Activated naive CD8-positive, alpha-beta T cell treated with anti-CD3 and anti-CD28 coated beads for 36 hours (primary cell): ENCODE measurements at places on chromosomes 7 and 10. TPM values are rescaled to one million over a fixed set of nuclear protein-coding genes. Genes with fewer than 3 reads are reported as not detected.

GRCh38 chr7:45102785-45103712 lies 8.4 kb downstream of the TBRG4 start:
- no peak for DNase-seq
- H3K4me3 ChIP-seq, result no peak overlapping the region
- no peaks in the 10 kb centered on the region for H3K27me3 ChIP-seq
- H3K4me1 ChIP-seq, result peaks cover 19% of the 10 kb centered on the region
- H3K27ac ChIP-seq, result no peak overlapping the region

GRCh38 chr7:97639036-97639435 lies 92.8 kb upstream of the TAC1 start:
- no peaks in the 10 kb centered on the region for H3K4me1 ChIP-seq
- no peaks in the 10 kb centered on the region for H3K27me3 ChIP-seq
- DNase-seq, result no peak

DNA sequence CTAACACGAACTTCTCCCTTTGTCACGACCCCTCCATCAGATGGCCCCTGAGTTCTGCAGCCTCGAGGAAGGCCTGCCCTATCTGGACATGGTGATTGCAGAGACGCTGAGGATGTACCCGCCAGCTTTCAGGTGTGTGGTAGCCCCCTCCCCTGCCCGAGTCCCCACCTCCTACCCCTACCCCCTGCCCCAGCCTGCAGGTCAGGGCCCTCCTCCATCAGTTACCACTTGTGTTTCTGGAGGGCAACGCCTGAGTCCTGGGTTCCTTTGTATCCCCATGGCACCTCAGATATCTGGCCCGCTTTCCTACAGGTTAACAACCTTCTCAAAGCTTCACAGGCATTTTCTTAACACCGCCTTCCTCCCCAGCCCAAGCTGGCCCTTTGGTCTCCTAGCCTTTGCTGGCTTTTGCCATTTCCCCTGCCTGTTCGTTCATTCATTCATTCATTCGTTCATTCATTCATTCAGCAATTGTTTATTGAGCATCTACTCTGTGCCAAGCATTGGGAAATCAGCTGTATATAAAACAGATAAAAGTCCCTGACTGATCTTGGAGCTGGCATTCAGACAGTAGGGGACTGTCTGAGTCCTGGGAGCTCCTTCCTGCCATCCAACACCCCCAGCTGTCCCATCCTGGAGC lies 55.6 kb downstream of the PARP12 start:
- DNase-seq, result no peak
- no peak overlapping the region for H3K4me3 ChIP-seq
- H3K36me3 ChIP-seq, result no peaks in the 10 kb centered on the region
- no peak overlapping the region for H3K27ac ChIP-seq
- H3K27me3 ChIP-seq, result no peaks in the 10 kb centered on the region

- peaks cover 49% of the 10 kb centered on the region for H3K27me3 ChIP-seq
- H3K4me1 ChIP-seq, result no peaks in the 10 kb centered on the region
- H3K27ac ChIP-seq, result no peak overlapping the region
- DNase-seq, result no peak
Observed at GRCh38 chr7:19145434-19146115, 354 bp upstream of the FERD3L start.

- no peak overlapping the region for H3K4me3 ChIP-seq
- H3K27me3 ChIP-seq, result no peaks in the 10 kb centered on the region
- H3K4me1 ChIP-seq, result peaks cover 62% of the 10 kb centered on the region
- no peak overlapping the region for H3K27ac ChIP-seq
Observed at GRCh38 chr10:28328346-28328745, 25.5 kb upstream of the MPP7 start.

The MEOX2 gene
- total RNA-seq, result not detected

DNA sequence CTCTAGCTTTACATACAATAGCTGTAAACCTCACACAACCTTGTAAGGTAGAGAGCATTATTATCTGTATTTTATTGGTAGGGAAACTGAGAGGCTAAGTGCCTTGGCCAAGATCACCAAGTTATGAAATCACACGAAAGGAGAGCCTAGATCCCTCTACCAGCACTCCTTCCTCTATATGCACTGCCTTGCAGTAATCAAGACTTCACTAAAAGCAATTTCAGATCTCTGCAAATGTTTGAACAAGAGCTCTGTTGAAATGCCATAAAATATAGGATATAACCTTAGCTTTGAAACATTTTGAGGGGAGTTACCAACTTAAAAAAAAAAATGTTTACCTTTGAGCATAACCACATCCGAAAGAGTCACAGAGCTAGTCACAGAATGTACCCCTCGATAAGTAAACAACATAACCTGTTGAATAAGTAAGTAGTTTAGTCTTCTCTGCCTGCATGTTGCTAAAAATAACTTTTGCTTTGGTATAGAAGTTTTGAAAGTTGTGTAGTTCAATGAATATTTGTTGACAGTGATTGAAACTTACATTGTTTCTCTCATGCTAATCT lies 709.4 kb downstream of the AUTS2 start:
- H3K36me3 ChIP-seq, result no peaks in the 10 kb centered on the region
- H3K4me1 ChIP-seq, result peaks cover 14% of the 10 kb centered on the region
- DNase-seq, result no peak
- no peaks in the 10 kb centered on the region for H3K27me3 ChIP-seq
- no peak overlapping the region for H3K27ac ChIP-seq

GRCh38 chr10:11898372-11899066 lies 75.4 kb downstream of the PROSER2 start:
- H3K27me3 ChIP-seq, result no peaks in the 10 kb centered on the region
- H3K27ac ChIP-seq, result no peak overlapping the region
- no peaks in the 10 kb centered on the region for H3K4me1 ChIP-seq
- no peaks in the 10 kb centered on the region for H3K36me3 ChIP-seq

- no peak within 1 kb of the TSS for H3K4me3 ChIP-seq
- H3K27me3 ChIP-seq, result no peaks in the 10 kb centered on the region
- no peak for DNase-seq
- H3K36me3 ChIP-seq, result no peaks in the 10 kb centered on the region
Observed at GRCh38 chr10:69416695-69417094, at the start of gene TACR2. TSS of gene TACR2 (minus strand) at chr10:69416918. CDS start at chr10:69416323, 595 bp downstream.

DNA sequence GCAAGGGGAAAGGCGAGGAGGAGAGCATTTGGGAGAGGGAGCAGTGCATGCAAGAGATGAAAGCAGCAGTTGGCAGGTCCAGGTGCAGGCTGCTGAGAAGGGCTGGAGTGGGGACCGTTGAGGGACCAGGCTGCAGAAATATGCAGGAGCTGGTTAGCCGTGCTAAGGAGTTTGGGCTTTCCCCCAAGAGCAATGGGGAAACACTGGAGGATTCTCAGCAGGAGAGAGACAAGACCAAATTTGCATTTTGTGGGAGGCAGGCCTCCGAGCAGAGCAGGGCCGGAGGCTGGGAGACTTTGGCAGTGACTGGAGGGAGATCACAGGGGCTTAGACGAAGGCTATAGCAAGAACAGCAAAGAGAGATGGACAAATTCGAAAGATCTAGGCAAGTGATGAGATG lies 11.8 kb downstream of the BTBD16 start:
- DNase-seq, result no peak
- no peak overlapping the region for H3K4me3 ChIP-seq
- H3K36me3 ChIP-seq, result no peaks in the 10 kb centered on the region
- H3K27me3 ChIP-seq, result peaks cover 30% of the 10 kb centered on the region
- no peaks in the 10 kb centered on the region for H3K4me1 ChIP-seq

The AGR3 gene
- not detected for total RNA-seq

DNA sequence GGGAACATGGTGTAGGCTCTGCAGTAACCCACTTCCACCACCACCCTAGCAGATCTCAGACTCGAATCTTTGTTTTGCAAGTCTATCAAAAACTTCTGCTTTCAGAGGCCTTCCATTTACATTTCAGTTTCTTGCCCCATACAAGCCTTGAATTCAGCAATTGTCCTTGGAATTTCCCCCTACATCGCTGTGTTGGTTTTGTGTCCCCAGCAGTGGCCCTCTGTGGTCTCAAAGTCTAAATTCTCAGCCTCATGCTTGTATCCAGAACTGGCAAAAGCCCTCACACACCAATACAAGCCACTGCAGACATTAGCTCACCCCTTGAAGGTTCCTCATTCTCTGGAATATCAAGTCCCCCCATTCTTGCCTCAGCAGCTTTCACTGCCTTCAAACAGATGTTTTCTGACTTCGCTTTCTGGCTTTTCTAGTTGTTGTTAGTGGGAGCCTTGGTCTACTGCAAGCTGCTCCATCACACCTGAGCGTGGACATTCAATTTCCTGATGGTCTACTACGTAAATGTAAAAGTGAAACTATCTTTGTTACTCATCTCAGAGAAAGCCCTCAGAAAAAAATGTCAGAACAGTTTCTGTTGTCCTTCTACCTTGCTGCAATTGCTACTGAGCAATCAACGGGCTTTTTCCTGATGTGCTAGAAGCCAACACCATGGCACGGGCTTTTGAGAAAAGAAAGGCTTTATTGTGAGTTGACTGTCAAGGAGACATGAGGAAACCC lies 1.8 kb upstream of the NUB1 start:
- peak overlapping the region; percentile 92 for H3K27ac ChIP-seq
- H3K36me3 ChIP-seq, result peaks cover 18% of the 10 kb centered on the region

- peaks cover 6% of the 10 kb centered on the region for H3K36me3 ChIP-seq
- H3K27me3 ChIP-seq, result peaks cover 16% of the 10 kb centered on the region
- peak overlapping the region; percentile 81 for H3K27ac ChIP-seq
- DNase-seq, result peak; percentile 35
- H3K4me3 ChIP-seq, result peak overlapping the region; percentile 90
Observed at GRCh38 chr10:22002591-22003176, 846 bp downstream of the DNAJC1 start.

- peaks cover 55% of the 10 kb centered on the region for H3K27me3 ChIP-seq
- H3K4me3 ChIP-seq, result peak overlapping the region; percentile 65
- H3K36me3 ChIP-seq, result no peaks in the 10 kb centered on the region
Observed at GRCh38 chr10:117004227-117005025, 561 bp downstream of the SHTN1 start.

DNA sequence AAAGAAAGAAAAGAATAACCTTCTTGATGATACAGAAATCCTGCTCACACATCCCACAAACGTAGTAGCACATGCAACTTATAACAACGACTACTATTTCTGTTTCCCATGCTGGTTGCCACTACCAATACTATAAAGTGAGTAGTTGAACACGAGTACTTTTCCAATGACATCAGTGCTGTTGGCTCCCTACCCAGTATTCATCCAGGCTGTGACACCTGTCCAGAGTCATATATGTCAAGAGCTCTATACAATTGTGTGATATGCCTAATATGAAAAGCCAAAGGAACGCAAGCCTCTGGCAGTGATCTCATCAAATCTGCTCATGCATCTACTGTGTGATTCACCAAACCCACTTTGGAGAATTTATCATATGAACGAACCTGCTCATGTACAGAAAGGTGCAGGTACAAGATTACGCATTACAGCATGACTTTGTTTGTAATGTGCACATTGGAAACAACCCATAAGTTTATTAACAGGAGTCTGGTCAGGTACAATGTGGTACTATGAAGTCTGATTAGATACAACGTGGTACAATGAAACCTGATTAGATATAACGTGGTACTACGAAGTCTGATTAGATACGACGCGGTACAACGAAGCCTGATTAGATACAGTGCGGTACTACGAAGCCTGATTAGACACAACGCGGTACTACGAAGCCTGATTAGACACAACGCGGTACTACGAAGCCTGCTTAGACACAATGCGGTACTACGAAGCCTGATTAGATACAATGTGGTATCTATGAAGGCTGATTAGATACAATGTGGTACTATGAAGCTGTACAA lies 5.8 kb upstream of the ITIH5 start:
- no peak overlapping the region for H3K27ac ChIP-seq
- H3K4me1 ChIP-seq, result peaks cover 3% of the 10 kb centered on the region
- H3K27me3 ChIP-seq, result peaks cover 73% of the 10 kb centered on the region
- H3K36me3 ChIP-seq, result no peaks in the 10 kb centered on the region
- no peak overlapping the region for H3K4me3 ChIP-seq
- DNase-seq, result no peak

The PROSER2 gene
- total RNA-seq, result 2.8 TPM

The HMX2 gene
- not detected for total RNA-seq

The FAM180A gene
- total RNA-seq, result not detected

DNA sequence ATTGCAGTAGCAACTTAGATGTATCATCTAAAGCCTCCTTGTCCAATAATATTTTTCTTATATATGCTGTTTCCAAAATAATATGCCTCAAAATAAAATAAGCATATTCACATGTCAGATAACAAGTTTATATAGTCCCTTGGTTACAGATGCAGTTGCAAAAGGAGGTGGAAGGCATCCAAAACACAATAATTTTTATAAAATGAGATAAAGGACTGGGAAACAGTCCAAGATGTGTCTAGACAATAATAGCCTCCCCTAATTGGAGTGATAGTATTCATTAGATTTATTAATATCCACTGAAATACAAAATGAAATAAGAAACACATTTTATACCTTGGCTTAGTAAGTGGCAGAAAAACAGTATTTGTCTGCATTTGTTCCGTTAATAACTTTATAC lies 30.3 kb downstream of the BCAP29 start:
- DNase-seq, result no peak
- H3K36me3 ChIP-seq, result peaks cover 4% of the 10 kb centered on the region
- H3K27me3 ChIP-seq, result no peaks in the 10 kb centered on the region
- H3K4me1 ChIP-seq, result peaks cover 2% of the 10 kb centered on the region
- no peak overlapping the region for H3K27ac ChIP-seq

DNA sequence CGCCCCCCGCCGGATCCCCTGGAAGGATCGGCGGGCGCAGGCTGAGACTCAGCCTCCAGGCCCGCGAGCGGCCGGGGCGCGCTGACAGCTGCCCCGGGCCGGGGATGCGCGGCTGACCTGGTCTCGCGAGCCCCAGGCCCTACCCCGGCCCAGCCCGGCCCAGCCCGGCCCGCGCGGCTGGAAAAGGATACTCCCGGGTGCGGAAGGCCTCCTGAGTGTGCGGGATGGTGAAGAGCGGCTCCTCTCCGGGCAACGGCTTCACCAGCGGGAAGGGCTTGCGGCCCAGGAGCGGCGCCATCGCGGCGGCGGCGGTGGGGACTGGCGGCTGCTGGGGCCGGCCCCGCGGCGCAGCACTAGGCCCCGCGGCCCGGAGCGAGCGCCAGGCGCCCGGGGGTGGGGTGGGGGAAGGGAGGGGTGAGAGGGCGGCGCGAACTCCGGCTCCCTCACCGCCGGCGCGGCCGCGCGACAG lies 423 bp downstream of the BAZ1B start:
- H3K27ac ChIP-seq, result peak overlapping the region; percentile 66
- H3K27me3 ChIP-seq, result no peaks in the 10 kb centered on the region
- peak overlapping the region; percentile 87 for H3K4me3 ChIP-seq
- H3K36me3 ChIP-seq, result peaks cover 49% of the 10 kb centered on the region
- peaks cover 50% of the 10 kb centered on the region for H3K4me1 ChIP-seq
- DNase-seq, result no peak

GRCh38 chr10:86294346-86295265 lies 72.0 kb downstream of the GRID1 start:
- H3K4me3 ChIP-seq, result no peak overlapping the region
- no peaks in the 10 kb centered on the region for H3K4me1 ChIP-seq
- no peak for DNase-seq
- no peak overlapping the region for H3K27ac ChIP-seq
- H3K27me3 ChIP-seq, result no peaks in the 10 kb centered on the region

The PCDH15 gene
- total RNA-seq, result not detected

The PRRT4 gene
- total RNA-seq, result 0.18 TPM

GRCh38 chr7:19713676-19714075 lies 4.8 kb upstream of the POLR1F start:
- no peak overlapping the region for H3K27ac ChIP-seq
- DNase-seq, result peak; percentile 12
- no peaks in the 10 kb centered on the region for H3K27me3 ChIP-seq
- H3K4me3 ChIP-seq, result no peak overlapping the region

GRCh38 chr10:13709931-13710650 lies 123.3 kb downstream of the PRPF18 start:
- no peak overlapping the region for H3K4me3 ChIP-seq
- H3K4me1 ChIP-seq, result peaks cover 29% of the 10 kb centered on the region
- no peak overlapping the region for H3K27ac ChIP-seq
- H3K27me3 ChIP-seq, result peaks cover 31% of the 10 kb centered on the region
- H3K36me3 ChIP-seq, result no peaks in the 10 kb centered on the region
- DNase-seq, result no peak

The C10orf143 gene
- 3.3 TPM for total RNA-seq

GRCh38 chr7:139813689-139814088 lies 15.4 kb upstream of the TBXAS1 start:
- no peak overlapping the region for H3K4me3 ChIP-seq
- no peaks in the 10 kb centered on the region for H3K36me3 ChIP-seq
- DNase-seq, result no peak
- peaks cover 6% of the 10 kb centered on the region for H3K4me1 ChIP-seq
